ENCODE measurements at places on chromosomes 12 and 14. TPM values are rescaled to one million over a fixed set of nuclear protein-coding genes. Genes with fewer than 3 reads are reported as not detected.

Gene FOXM1
- total RNA-seq = 1.1 TPM

Gene ISCU
- total RNA-seq = 108 TPM

DNA sequence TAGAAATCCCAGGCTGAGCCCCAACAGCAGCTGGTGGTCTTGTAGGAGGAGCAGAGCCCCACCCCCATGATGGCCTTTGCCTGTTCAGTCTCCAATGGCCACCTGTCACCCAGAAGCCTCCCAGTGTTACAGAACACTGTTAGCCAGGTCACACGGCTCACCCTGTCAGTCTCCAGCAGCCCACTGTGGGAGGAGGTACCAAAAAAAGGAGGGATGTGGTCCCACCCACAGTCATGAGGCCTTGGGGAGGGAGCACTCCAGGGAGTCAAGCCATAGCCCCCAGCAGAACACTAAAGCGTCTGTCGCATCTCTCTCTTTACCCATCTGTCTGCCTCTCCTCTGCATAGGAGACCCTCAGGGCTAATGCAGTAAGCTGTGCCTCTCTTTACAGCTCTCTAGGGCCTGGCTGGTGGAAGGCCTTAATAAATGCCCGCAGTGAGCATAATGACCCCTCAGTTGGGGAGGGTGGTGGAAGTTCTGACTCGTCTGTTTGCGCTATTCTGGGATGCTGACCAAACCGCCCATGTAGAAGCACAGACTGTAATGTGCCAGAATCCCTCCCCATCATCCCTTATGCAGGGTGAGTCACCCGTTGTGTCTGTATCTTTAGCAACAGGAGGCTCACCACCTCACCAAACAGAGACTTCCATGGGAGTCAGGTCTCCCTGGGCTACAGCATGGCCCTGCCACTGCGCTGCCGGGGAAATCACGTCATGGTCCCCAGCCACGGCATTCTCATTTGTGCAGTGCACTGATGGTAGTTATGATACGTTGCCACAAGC, 14.6 kb downstream of the C14orf132 start:
- DNase-seq = no peak

GRCh38 chr14:94483071-94483451, 7.1 kb upstream of the SERPINA9 start:
- no peak for DNase-seq

- DNase-seq = peak; percentile 54
These were observed 1.2 kb upstream of the RAN start for GRCh38 chr12:130870442-130871285.

GRCh38 chr14:59252772-59253500, 64.5 kb downstream of the DAAM1 start:
- no peak for DNase-seq

Data from T-cell (primary cell).